ENCODE measurements at places on chromosomes 13 and 19.

DNA sequence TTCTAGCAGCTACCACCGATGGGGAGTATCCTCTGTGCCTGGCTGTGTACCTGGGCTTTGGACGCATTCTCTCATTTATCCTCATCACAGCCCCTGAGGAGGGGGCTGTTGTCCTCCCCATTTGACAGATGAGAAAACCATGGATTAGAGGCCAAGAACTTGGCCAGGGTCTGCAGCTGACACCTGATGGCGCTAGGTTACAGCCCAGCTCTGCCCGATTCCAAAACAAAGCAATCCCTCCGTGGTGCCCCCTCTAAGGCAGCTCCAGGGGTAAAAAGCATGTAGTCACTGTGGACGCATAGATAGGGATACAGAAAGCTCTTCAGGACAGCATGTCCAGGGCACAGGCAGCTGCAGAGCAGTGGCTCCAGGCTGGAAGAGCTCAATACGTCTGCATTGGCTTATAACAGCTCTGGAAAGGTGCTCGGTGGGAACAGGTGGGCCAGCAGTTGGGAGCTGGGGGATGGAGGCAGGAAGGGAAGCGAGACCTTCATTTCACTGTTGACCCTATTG is 35.4 kb upstream of the UQCRFS1 start:
- DNase-seq = no peak

GRCh38 chr19:33441277-33441699 is 67.8 kb downstream of the CEBPG start:
- DNase-seq = no peak

GRCh38 chr13:24012648-24013047 is 115.3 kb upstream of the C1QTNF9B start:
- DNase-seq = no peak

DNA sequence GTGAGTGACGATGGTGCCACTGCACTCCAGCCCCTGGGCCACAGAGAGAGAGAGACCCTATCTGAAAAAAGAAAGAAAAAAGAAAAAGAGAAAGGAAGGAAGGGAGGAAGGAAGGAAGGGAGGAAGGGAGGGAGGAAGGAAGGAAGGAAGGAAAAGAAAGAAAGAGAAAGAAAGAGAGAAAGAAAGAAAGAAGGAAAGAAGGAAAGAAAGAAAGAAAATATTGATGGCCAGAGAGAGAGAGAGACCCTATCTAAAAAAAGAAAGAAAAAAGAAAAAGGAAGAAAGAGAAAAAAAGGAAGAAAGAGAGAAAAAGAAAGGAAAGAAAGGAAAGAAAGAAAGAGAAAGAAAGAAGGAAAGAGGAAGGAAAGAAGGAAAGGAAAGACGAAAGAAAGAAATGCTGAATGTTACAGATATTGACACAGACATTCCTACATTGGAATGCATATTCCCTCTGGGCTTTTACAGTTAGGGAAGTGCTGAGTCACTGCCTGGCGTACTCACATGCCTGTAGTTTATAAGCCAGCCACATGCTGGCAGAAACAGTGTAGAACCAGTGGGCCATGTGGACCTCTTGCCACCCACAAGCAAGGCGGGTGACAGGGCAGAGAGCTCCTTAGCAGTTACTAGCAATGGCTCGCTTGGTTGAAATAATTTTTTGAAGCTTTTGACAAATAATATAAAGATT is 34.6 kb upstream of the SLC46A3 start:
- peak; percentile 35 for DNase-seq

DNA sequence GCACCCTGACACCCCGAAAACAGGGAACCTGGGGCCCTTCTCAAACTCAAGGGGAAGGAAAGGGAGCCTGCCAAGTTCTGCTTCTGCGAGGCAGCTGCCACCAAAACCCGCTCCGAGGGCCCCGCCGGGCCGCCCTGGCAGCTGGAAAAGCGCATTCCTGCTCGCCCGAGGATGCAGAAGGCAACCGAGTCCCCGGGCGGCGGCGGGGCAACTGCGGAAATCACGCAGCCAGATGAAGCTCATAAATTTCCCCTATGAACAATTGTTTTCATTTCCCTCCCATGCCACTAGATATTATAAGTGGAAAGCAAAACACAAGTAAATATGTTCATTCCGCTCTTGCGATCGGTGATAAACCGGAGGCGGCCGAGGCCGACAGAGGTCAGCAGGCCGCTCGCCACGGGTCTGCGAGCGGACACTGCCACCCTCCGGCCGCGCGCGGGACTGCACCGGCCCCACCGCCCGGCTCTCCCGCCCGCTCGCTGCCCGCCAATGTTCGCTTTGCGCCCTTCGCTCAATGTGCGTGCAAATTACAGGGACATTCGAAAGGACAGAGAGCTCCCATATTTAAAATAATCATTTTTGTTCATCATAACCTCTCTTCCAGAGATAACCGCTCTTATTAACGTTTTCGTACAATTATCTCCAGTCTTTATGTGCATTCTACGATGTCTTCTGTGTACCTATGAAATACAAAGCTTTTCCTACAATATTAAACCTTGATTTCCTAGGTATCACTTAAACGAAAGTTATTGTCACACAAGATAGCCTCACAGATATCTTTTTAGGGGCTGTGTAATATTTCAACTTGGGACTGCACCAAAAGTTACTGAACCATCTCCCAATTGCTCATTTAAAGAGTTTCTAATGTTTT is 120.8 kb upstream of the ZNF507 start:
- DNase-seq = no peak

- DNase-seq = no peak
Observed at GRCh38 chr13:39452417-39452816, 150.6 kb downstream of the LHFPL6 start.

- no peak for DNase-seq
Observed at GRCh38 chr13:59787679-59788078, 376.0 kb downstream of the DIAPH3 start.

- DNase-seq = no peak
Observed at GRCh38 chr13:111058796-111059506, 56.2 kb upstream of the ARHGEF7 start.
